Activated CD4-positive, alpha-beta T cell treated with anti-CD3 and anti-CD28 coated beads, Interleukin-2, amount 10 ng/mL, durations not matched to agents 7 days and 5 days (primary cell): ENCODE measurements at places on chromosomes 1 and 21. TPM values are rescaled to one million over a fixed set of nuclear protein-coding genes. Genes with fewer than 3 reads are reported as not detected.

GRCh38 chr1:234169161-234169849 is 204.0 kb upstream of the COA6 start:
- no peak for DNase-seq

DNA sequence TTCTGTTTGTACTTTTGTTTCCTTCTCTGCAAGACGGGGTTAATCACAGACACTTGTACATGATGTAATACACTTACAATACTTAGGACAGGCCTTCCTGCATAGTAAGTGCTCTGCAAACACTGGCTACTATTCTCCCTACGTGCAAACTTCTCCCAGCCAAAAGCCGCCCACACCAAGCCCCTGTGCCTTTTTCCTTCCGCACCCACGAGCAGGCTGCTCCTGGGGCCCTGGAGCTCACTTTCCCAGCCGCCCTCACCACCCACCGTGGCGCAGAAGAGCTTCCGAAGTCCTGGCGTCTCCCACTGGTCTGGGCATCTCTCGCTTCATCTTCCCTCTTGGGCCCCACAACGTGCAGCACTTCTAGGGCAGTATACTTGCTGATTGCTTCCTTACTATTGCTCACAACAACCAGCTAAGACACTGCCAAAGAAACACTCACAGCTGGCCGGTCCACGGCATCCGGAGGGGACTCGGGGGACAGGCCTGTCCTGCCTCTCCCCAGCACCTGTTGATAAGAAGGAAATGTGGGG is 22.5 kb upstream of the GPR157 start:
- no peak for DNase-seq

Gene ICOSLG
- 4.9 TPM for total RNA-seq

DNA sequence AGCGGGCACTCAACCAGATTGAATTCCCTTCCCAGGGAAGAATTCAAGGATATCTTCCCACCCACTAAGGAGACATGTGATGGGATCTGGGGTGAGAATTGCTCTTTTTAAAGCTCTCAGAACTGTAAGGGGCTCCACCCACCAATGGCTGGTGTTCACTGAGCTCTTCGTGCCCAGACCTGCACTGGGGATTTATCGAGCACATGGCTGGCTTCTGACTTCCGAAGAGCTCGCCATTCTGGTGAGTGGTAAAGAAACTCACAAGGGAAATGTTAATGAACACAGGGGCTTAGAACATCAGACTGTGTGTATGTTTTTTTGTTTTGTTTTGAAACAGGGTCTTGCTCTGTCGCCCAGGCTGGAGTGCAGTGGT is 9.8 kb downstream of the PADI3 start:
- DNase-seq, result no peak

DNA sequence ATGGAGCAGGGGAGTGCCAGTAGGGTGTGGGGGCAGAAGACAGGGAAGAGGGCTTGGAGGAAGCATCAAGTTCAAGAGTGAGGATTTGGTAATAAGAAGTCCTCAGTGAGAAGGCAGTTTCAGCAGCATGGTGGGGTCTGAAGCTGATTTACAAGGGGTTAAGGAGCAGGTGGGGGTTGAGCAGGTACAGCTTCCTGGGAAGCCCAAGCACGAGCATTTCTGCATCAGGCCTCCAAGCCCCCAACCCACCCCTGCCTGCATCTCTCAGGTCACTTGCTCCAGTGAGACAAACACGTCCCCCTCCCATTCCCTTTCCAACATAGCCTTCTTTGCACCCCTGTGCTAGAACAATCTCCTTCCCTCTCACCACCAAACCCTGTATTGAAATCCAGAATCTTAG is 574.7 kb downstream of the MATN1 start:
- no peak for DNase-seq

Gene TACSTD2
- total RNA-seq, result not detected

Gene RGS1
- 14.2 TPM for total RNA-seq

Gene AMY2A
- total RNA-seq, result not detected

DNA sequence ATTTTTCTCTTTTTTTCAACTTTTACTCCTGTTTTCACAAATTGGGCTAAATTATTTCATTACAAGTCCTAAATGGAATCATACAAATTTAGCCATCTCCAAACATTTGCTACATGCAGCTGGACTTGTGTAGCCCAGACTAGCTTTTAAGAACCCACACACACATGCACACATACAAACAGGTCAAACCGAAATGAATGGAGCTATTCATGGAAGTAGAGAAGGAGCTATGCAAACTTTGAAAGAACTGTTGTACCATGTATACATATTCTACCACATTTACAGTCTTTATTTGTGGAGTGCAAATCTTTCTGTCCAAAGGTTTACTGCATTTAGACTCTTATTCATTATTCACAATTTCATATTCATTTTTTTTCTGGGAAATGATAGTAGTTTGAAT is 189.1 kb upstream of the RNPC3 start:
- DNase-seq, result no peak

DNA sequence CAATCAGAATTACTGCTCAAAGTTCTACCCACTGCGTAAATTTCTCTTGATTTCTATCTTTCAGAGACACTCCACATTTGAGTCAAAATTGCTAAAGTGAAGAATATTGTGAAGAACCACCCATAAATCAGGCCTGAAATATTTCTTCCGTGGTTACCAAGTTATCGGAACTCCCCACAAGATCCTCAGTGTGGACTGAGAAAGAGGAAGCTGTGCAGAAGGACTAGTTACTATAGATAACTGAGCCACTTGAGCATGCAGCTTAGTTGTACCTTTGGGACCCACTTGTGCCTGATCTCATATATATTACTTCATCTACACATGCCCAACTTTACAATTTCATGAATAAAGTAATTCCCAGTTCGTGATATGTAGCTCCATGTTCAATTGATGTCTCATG is 18.4 kb downstream of the RWDD3 start:
- no peak for DNase-seq

DNA sequence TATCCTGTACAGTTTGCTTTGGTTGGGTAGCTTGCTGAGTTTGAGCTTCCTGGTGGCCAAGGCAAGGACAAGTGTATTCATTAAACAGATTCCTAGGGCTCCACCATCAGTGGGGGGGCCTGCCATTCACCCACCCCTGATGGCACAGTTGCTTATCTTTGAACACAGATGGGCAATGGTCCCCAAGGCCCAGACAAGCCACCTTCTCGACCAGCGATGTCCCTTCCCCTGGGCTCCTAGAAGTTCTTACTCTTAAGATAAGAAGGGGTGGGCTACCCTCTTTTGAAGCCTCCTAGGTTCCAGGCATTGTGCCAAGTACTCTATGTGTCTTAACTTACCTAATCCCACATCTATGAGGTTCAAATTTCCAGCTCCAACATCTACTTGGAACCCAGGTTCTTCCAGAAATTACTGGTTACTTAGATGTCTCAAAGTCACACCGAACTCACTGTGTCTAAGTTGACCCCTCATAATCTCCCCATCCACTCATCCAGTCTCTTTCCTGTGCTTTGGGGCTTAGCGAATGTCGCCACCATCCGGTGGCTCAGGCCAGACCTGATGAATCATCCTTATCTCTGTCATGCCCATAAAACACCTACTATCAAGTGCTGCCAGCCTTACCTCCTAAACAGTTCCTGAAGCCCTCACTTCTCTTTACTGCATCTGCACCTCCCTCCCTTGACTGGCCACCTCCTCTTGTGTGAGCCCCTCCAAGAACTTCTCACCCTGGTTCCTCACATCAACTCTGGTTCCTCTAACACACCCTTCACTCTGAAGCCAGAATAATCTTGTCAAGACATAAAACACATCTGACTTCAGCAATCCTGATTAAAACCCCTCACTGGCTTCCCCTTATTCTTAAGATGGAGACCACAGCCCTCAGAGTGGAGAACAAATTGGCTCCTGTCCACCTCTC is 50.1 kb downstream of the KLHDC7A start:
- DNase-seq, result no peak

Gene PPFIA4
- total RNA-seq, result 16.1 TPM

- no peak for DNase-seq
Observed at GRCh38 chr1:995665-996633, 3.9 kb downstream of the HES4 start.

Gene SLC6A17
- not detected for total RNA-seq

- DNase-seq, result no peak
Observed at GRCh38 chr1:12692967-12693782, 22.7 kb upstream of the AADACL3 start.

DNA sequence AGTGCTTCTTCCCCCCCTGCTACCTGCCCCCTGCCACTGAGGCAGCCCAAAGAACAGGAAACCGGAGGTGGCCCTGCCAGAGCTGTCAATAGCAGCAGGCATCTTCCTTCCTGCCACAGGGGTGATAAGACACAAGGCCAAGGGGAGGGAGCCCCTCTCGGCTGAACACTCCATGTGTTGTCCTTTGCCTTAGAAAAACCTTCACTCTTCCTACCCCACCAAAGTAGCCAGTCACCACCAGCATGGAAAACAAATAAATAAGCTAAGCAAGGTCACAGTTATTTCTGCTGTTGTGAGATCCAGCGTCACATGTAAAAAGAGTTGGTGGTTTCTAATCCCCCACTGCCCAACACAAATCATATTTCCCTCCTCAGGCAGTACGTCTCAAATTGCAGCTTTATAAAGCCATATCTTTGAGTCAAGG is 104.8 kb upstream of the DPT start:
- no peak for DNase-seq

Gene ELAPOR1
- 6.3 TPM for total RNA-seq

GRCh38 chr1:35058988-35059387 is 20.2 kb upstream of the ZMYM1 start:
- DNase-seq, result no peak

Gene CFHR1
- not detected for total RNA-seq

DNA sequence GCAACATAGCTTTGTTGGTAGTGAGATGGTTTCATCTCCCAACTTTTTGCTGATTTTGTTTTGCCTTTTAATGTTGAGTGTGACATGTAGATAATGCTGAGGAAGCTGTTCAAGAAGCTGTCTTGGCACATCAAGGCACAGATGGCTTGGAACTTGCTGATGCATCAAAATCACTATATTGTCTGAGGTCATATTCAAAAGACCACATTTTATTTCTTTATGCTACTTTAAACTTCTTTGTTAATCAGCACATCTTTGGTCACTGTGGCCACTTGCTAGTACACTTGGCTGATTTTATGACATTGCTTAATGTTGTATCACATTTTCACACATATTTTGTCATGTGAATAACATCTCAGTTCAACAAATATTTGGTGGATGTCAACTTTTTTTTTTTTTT is 87.1 kb upstream of the BCL10 start:
- no peak for DNase-seq

Gene URB1
- 16.3 TPM for total RNA-seq

Gene FAM72B
- total RNA-seq, result 25.6 TPM

- peak; percentile 16 for DNase-seq
Observed at GRCh38 chr1:89545264-89546038, 20.8 kb downstream of the LRRC8B start.

Gene VANGL2
- not detected for total RNA-seq

Gene COL16A1
- not detected for total RNA-seq

Gene SERTAD4
- not detected for total RNA-seq

Gene OLFM3
- total RNA-seq, result not detected

GRCh38 chr1:213089924-213090677 is 39.1 kb downstream of the RPS6KC1 start:
- DNase-seq, result no peak

Gene IFI44L
- 374 TPM for total RNA-seq

Gene MYOG
- not detected for total RNA-seq

Gene FNDC10
- 6.2 TPM for total RNA-seq

DNA sequence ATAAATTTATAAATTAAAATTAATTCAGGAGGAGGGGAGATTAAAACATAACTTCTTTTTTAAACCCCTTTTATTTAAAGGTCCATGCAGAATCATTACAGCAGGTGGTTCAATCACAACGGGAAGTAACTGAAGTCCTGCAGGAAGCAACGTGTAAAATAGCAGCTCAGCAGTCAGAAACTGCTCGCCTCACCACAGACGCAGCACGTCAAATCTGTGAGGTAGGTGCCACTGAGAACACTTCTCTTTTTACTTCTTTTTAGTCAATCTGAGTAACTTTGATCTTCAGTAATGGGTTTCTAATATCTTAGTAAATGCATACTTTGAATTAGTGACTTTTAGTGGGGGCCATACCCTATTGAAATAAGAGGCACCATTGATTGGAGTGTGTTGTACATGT is 87.0 kb downstream of the CEP350 start:
- DNase-seq, result no peak

- DNase-seq, result no peak
Observed at GRCh38 chr1:161215076-161215475, at the start of gene FCER1G. TSS of gene FCER1G (plus strand) at chr1:161215295. CDS start at chr1:161215322, 27 bp downstream.

DNA sequence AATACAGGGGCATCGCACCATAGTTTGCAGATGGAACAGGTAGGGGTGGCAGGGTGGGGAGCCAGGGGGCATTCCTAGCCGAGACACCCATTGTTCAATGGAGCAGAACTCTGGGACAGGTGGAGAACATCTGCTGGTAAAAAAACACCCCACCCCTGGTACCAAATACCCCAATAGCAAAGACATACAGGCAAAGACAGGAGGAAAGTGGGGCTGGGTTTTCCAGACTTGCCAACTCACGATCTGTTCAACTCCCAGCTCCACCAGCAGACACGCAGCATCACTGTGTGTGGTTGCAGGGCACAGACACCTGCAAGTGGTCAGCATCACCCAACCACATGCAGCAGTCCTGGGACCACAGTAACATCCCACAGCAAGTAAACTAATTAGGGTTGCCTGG is 328 bp upstream of the KRTAP10-8 start:
- no peak for DNase-seq

DNA sequence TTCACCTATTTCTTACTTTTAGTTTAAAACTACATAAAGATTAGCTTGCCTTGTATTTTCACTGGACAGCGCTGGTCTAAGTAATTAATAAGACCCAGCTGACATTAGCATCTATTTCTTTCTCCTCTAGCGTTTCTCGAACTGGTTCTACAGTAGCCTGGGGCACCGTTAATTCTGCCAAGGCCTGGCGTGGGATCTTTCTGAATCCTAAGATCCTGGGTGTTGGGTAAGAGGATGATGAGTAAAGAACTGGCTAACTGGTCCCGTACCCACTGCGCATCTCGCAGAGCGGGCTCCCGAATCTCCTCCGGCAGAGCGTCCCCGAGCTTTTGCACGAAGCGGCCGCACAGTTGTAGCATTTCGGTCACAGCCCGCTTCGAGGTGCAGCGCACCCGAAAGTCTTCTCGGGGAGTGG is 309 bp downstream of the NSL1 start:
- DNase-seq, result no peak

- no peak for DNase-seq
Observed at GRCh38 chr21:34590520-34590919, 24.4 kb downstream of the RCAN1 start.

DNA sequence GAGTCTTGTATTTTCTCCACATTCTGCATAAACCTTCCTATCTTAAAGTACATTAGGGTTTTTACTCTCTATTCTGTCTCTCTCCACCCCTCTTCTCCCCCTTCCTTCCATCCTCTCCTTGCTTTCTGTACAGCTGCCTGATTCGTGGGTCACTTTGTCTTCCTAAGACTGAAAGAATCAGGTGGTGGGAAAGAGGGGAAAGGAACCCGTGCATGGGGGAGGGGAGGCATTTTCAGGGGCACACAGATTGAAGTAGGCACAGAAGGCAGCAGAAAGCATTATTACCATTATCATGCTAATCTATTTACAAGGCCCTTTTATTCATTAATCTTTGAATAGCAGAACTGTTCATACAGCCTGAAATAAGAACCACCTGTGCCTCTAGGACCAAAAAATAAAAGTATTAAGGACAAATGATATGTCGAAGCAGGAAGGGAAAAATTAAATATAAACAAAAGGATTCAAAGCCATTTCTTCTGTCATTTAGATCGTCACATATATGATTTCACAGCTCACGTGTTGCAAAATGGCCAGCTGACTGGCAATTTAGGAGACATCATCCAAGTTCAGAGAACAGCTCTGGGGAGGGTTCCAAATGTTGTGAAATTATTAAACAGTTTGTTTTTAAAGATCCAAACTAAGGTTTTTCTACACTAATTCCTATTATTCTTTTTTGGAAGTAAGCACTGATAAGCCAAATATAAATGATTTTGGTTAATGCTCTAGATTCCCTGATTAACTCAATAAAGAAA is 154.6 kb downstream of the PBX1 start:
- DNase-seq, result no peak

Gene AADACL4
- not detected for total RNA-seq
